Activated CD4-positive, alpha-beta T cell treated with anti-CD3 and anti-CD28 coated beads for 24 hours (primary cell): ENCODE measurements at places on chromosomes 16 and 17.
A peak's percentile ranks its signal among the peaks of the same experiment; 100 is the strongest.

DNA sequence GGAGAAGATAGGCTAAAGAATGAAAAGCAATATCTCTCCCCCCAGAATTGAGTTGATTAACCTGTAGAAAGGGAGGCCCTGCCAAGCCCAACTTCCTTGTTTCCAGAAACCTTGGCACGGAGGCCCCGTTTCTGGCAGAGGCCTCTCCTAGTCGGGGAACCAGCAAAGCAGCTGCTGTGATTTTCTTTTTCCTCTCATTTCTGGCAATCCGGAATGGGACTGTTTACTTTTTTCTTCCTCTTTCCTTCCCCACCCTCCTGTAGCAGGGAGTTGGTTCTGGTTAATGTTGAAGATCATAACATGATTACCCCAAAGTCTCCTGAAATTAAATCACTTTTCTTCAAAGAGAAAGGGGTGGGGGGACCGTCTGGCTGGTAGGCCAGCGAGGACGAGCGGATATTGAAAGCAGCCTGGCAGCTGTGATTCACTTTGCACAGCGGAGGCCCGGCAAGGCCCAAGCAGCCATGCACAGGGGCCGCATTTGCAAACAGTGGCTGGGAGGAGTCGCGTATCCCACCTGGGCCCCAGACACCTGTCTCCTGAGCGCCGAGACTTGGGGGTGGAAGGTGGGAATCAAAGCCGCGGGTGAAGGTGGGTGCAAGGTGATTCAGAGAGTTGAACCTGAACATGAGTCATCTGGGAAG lies 51.5 kb downstream of the NTN1 start:
- no peak for DNase-seq

DNA sequence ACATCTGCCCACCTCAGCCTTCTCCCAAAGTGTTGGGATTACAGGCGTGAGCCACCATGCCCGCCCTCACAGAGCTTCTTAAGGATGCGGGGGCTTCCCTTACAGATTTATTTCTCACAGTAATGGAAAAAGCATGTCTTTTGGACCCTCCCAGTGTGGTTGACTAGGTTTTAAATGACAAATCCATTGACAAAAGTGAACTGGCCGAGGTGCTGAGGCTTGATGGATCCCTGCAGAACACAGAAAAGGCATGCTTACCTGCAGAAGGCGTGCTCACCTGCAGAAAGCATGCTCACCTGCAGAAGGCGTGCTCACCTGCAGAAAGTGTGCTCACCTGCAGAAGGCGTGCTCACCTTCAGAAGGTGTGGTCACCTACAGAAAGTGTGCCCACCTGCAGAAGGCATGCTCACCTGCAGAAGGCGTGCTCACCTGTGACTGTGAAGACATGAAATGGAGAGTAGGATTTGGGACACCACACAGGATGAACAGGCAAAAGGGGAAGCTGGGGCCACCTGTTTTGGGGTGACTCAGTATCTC lies 15.1 kb upstream of the BBS2 start:
- DNase-seq = no peak

GRCh38 chr17:64058621-64059020 lies 38.2 kb upstream of the ICAM2 start:
- no peak for DNase-seq

DNA sequence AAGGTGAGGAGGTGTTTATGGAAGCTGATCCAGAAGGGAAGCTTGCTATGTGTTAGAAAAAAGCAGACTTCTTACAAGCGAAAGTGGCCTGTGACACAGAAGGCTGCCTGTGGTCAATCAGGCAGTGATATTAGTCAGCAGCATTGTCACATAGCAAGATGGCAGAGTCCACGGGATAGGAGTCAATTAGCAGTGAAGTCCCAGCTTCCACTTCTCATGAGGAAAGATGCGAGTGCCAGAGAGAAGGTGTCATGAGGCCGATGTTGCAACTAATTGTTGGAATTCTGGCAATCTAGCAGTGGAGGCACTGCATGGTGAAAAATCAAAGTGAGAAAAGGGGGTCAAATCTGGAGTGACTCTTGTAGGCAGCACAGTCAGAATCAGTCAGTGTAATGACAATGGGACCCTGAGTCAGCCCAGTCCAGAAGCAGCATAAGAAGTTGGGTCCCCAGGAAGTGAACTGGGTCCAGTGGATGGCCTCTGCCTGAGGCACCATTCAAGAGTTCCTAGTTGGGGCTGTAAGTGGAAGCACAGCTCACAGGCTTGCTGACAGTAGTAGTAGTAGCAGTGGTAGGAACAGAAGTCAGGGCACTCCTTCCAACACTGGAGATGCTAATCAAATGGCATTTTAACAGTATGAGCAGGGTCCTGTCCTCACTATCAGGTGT lies 85.1 kb downstream of the TNFRSF13B start:
- DNase-seq = no peak

DNA sequence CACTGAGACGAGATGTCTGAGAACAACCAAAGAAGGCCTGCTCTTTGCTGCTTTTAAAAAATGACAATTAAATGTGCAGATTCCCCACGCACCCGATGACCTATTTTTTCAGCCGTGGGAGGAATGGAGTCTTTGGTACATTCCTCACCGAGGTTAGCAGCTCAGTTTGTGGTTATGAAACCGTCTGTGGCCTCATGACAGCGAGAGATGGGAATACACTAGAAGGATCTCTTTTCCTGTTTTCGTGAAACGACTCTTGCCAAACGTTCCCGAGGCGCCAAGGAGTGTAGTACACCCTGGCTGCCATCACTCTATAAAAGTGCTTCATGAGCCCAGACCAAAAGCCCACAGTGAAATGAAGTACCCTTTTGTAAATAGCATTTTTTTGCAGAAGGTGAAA lies 87.8 kb downstream of the CRISPLD2 start:
- DNase-seq = no peak

DNA sequence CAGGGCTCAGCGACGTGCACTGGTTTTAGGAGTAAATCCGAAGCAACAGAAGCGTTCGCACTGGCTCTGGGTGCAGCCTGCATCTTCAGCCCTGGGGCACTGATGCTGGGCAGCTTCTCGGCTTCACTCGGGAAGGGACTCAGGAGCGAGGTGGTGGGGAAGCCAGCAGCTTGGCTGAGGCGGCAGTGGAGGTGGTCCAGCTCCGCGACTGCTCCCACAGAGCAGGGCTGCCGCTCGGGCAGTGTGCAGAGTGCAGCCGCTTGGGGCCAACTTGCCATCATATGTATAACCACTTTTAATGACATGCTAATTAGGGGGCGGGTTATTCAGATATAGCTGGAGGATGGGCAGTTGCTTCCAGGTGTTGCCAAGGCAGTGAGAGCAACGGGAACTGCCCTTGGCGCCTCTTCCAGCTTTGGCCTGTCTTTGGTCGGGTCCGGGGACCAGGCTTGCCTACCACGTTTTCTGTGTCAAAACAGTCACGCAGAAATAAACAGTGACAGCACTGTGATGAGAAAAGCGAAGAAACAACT lies 26.7 kb downstream of the METRNL start:
- DNase-seq = no peak

DNA sequence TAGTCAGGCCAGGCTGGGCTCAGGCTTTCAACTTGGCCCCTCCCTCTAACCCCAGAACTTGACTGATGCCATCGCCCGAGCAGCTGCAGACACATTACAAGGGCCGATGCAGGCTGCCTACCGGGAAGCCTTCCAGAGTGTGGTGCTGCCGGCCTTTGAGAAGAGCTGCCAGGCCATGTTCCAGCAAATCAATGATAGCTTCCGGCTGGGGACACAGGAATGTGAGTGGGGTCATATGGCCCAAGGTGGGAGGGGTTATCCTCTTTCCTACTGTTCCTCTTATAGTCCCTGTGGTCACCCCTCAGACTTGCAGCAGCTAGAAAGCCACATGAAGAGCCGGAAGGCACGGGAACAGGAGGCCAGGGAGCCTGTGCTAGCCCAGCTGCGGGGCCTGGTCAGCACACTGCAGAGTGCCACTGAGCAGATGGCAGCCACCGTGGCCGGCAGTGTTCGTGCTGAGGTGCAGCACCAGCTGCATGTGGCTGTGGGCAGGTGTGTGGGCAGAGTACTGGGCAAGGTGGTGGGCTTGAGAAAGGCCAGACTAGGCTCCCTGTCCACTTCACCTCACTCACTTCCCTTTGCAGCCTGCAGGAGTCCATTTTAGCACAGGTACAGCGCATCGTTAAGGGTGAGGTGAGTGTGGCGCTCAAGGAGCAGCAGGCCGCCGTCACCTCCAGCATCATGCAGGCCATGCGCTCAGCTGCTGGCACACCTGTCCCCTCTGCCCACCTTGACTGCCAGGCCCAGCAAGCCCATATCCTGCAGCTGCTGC lies 2.1 kb upstream of the NRN1L start:
- DNase-seq = no peak

- DNase-seq = no peak
These were observed 27.0 kb upstream of the MRPS23 start for GRCh38 chr17:57876866-57877237.

DNA sequence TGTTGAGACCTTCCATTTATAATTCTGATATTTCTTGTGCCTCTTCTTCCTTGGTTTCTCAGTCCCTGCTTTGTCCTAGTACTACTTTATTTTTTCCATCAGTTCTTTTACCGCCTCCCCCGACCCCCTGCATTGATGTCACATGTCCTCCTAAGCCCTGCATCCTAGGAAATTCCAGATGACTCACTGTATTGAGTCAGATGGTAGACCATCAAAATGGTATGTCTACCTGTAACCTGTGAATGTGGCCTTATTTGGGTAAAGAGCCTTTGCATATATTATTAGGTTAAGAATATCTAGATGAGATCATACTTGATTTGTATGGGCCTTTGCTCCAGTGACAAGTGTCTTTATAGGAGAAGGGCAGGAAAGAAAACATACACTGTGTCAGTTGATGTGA lies 515.3 kb upstream of the CA10 start:
- DNase-seq = no peak

GRCh38 chr17:50443505-50443974 lies 17.5 kb downstream of the ACSF2 start:
- DNase-seq = no peak

- DNase-seq = no peak
These were observed 7.3 kb upstream of the RPRML start for GRCh38 chr17:46986366-46986765.

GRCh38 chr17:560432-560873 lies 154.2 kb downstream of the VPS53 start:
- no peak for DNase-seq

GRCh38 chr17:38761612-38762011 lies 9.1 kb downstream of the PSMB3 start:
- DNase-seq = no peak

DNA sequence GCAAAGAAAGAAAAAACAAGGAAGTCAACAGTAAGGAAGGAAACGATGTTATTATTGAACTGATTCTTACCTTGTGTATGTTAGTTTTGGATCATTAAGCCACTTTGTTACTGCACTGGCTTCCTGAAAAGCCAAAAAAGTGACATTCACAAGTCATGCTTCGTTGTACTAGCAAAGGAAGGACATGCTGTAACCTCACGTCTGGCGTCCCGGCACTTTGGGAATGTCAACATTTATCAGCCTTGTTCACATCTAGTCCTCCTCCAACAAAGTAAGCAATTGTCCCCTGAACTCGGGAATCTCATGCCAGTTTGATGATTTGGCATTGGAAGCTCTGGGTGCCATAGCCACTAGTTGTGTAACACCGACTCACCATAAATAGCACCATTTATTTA lies 731 bp upstream of the MKS1 start:
- DNase-seq = no peak

GRCh38 chr16:4200000-4200780 lies 41.7 kb downstream of the SRL start:
- DNase-seq = no peak

GRCh38 chr17:39848600-39848999 lies 15.5 kb downstream of the IKZF3 start:
- DNase-seq = no peak

DNA sequence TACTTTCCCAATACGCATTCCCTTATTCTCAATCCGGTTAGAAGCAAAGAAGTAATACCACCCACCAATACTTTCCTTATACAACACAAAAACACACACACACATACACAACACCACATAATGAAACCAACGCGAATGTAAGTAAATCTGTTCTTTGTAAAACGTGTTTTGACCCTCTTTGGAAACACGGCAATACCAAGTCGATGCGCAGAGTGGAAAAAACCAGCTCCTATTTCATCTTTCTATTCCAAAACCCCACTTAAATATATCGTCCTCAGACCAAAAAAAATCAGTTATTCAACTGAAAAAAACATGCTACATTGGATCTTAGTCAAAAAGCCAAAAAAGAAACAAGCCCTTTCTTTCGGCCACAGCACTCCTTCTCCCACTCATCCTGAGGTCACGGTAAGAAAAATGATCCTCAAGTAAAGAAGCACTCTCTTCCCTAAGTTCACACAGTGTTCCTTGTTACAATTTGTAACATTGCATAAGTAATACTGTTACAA lies 31.0 kb upstream of the ARL4D start:
- peak; percentile 23 for DNase-seq

- DNase-seq = no peak
These were observed 79.6 kb upstream of the HS3ST2 start for GRCh38 chr16:22734368-22734767.

DNA sequence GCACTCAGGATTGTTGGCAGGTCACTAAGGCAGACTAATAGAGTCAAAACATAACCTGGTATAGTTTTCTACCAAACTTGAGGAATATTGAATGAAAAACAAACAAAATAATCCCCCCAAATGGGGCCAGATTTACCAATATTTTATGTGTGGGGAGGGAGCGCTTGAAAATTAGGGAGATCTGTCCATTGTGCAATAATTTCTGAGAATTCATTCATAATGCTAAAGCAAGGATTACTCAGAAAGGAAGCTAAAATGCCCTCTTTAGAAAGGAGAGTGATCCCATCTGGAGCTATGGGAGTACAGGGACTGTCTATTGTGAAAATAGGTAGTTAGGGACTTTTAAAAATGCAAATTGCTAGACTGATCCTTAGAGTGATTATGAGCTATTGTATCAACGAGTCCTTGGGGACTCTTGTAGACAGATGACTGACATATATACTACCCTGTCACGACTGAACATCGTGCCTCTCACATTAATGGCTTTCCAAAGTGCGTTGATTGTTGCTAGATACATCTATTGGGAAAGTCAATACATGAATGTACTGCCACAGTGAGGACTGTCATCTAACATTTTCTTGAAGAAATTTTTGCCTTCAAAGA lies 193.6 kb downstream of the AATF start:
- DNase-seq = no peak

GRCh38 chr17:27578718-27579085 lies 52.3 kb upstream of the LGALS9 start:
- DNase-seq = no peak
